ENCODE measurements at places on chromosomes 2 and 18.

GRCh38 chr2:190791347-190791975, 89.2 kb upstream of the GLS start:
- DNase-seq: no peak

- no peak for DNase-seq
Measured at GRCh38 chr2:118806797-118807667, 40.4 kb downstream of the EN1 start.

DNA sequence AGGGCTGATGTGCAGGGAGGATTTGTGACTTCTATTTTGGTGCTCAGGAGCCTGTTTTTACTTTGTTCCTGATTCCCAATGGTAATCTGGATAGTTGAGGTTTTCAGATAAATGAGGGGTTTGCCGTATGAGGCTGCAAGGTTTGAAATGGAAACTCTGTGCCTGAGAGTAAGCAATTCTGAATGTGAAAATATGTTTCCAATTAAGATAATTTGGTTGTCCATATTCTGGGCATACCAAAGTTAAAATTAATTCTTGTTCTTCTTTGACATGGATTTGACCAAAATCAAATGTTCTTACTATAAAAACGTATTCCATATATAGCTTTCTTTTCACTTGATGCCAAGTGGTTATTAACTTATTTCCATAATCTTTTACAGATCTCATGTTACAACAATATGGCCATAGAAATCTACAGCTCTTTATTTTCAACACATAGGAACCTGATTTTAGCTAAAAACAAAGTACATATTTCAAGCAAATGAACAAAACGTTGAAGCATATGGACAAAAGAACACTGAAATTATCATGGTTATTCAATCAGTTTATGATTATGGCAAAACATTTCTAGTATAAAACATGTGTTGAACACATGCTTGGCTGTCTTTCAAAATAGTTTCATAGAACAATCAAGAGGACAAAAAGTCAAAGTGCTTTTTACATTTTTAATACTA, 63.4 kb upstream of the ARHGAP28 start:
- DNase-seq: peak; percentile 66

DNA sequence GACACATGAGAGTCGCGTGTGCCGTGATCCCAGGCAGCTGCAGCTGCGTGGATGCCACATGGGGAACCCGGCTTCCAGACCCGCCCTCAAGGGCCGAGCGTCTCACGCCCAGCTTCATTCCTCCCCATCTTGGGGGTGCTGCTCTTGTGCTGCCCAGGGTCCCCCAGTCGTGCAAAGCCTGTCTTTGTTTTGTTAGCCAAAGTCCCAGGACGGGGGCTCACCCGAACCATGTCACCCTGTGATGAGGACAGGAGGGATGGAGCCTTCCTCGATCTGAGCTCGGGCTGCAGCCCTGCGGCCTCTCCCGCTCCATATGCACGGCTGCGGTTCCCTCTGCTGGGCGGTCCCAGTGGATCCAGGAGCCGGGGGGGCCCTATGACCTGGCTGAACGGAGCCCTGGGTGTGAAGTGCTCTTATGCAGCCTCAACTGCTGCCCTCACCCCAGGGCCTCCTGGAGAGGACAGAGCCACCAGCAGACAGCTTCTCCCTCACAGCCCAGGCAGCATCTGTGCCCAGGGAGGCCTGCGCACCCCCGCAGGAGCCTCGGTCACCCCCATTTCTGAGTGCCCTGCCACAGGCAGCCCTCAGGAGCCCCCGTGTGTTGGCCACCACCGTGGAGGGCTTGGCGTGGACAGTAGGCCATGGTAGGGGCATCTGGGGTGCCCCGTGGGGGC, 99.0 kb upstream of the CTDP1 start:
- no peak for DNase-seq

DNA sequence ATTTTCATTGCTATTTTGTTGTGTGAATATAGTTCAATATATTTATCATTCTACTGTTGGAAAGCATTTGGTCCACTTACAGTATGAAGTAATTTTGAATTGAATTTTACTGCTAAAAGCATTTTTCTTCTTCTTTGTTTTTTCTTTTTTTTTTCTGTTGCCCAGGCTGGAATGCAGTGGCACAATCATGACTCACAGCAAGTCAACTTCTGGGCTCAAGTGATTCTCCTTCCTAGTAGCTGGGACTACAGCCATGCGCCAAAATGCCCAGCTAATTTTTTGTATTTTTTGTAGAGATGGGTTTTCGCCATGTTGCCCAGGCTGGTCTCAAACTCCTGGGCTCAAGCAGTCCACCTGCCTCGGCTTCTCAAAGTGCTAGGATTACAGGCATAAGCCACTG, 2.4 kb upstream of the ETAA1 start:
- DNase-seq: no peak

Data from forelimb muscle (tissue), 1 donor.